ENCODE measurements at places on chromosomes 1 and 21.

GRCh38 chr21:31253684-31254083, 90.4 kb downstream of the TIAM1 start:
- no peak for DNase-seq

- peak; percentile 81 for DNase-seq
These were observed 72.1 kb downstream of the LMX1A start for GRCh38 chr1:165284454-165284853.

DNA sequence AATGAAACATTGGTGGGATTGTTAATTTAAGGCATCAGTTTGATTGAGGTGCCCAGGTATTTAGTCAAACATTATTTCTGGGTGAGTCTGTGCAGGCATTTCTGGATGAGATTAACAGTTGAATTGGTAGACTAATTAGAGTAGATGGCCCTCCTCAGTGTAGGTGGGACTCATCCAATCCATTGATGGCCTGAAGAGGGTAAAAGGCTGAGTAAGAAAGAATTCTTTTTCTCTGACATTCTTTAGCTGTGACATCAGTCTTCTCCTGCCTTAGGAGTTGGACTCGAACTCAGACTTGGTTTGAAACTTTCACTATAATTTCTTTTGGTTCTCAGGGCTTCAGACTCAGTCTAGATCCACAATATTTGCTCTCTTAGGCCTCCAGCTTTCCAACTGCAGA, 59.6 kb upstream of the ADAMTS5 start:
- DNase-seq: no peak

GRCh38 chr21:42480736-42481135, 15.3 kb downstream of the RSPH1 start:
- no peak for DNase-seq

DNA sequence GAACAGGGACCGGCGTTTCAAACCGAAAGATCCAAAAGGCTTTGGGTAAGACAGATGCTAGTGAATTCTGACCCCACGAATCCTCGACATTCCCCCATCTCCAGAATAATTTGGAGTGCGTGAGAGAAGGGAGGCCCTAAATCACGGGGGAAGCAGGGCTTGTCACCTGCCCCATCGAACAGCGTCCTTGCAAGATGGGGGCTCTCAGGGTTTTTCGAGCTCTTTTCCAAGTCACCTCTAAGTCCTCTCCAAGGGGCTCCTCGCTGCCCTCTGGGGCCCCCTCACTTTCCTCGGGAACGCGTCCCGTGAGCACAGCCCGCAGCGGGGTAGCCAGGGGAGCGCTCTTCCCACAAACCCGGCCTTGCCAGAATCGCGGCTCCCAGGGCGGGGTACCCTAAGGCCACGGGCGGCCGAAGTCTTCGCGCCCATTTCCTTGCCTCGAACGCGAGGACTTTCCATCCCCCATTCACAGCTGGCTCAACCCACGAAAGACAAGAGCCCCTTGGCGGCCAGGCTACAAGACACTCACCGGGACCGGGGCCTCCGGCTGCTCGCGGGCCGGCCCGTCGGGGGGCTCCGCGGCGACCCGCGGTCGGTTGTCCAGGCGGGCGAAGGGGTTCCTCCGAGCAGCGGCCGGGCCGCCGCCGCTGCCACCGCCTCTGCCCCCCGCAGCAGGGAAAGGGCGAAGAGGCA, 546 bp downstream of the DONSON start:
- no peak for DNase-seq

DNA sequence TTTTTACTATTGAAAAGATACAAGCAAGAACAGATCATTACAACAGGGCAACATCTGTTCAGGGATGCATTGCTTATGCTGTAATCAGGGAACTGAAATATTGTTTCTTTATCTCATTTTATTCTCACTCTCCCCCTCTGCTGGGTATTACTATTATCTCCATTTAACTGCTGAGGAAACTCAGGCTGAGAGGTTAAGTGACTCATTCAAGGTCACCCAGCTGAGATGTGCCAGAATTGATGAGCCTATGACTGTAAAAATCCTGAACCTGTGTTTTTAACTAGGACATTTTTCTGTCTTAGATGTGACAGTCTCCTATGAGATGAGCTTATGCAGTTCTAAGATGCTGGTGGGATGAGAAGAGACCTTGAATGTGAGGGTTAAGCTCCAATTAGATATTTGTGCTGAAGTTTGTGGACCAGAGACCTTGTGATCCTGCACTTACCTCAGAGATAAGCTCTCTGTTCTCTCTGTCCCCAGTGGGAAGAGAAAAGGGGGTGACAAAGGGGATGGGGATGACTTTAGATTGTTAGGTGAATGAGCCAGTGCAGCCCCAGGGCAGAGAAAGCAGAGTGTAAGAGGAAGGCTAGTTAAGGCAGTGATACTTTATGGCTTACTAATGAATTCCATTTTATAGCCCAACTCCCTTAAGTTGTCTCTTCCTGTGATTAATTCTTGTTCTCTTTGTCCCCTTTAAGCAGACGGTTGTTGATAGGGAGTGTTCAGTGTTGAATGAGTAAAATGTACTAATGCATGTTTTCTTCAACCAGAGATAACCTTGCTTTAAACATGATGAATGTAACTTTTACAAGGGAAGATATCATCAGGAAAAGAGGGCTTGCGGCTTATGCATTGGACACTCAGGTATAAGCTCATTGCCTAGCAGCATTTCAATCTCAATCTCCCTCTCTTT, 111.4 kb downstream of the HLX start:
- DNase-seq: no peak

DNA sequence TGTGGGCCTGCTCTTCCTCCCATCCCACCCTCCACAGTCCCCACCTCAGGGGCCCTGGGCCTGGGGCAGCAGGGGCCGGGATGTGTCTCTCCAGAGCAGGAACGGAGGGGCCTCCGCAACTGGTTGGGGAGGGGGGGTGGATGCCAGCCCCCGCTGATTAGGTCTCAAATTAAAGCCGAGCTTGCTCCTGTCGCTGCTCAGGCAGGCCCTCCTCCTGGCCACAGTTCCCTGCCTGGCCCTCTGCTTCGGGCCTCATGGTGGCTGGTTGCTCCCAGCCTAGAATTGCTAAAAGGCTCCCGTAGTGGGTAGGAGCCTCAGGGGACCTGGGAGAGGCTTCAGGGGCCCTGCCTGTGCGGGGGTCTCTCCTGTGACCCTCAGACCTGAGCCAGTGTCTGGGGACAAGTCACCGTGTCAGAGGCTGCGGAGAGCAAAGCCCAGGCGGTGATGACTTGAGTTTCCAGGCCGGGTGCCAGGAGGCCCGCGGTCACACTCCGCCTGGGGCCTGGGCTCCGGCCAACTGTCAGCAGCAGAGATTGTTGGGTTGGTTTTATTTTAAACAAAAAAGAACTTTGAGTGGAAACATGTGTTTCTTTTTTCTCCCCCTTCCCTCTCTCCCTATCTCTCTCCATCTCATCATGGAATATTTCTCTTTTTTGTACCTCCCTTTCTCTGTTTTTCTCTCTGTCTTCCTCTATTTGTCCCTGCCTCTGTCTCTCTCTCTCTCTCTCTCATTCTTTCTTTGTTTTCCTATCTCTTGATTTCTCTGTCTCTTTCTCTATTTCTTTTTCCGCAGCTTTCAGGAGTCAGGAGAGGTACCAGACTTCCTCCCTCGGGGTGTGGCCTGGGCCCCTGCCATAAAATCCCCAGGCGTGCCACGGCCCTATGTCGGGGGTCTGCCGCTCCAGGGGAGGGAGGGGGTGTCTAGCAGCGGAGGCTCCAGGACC, 20.0 kb upstream of the EPHA2 start:
- DNase-seq: no peak

GRCh38 chr1:2482588-2482987, 6.5 kb downstream of the PLCH2 start:
- DNase-seq: no peak

- no peak for DNase-seq
These were observed 53.9 kb downstream of the VCAM1 start for GRCh38 chr1:100773444-100773843.
